Fibroblast of skin of abdomen (primary cell): ENCODE measurements at places on chromosomes 6 and 20.

DNA sequence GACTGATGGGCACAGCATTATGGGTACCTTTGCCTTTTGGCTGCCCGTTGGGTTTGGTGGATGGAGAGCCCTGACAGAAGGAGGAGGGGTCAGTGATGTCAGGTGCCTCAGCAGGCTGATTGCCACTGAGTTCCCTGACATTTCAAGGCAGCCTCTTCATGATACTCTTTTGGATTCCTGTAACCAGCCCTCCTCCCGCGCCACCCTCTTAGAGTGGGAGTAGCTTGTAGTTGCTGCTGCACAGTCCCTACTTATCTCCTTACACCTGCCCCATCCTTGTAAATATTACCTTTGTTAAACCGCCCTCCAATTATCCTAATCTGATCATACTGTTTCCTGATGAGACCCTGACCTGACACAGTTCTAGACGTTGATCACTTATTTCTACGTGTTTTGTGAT is 140.0 kb downstream of the CFAP61 start:
- no peak for DNase-seq

DNA sequence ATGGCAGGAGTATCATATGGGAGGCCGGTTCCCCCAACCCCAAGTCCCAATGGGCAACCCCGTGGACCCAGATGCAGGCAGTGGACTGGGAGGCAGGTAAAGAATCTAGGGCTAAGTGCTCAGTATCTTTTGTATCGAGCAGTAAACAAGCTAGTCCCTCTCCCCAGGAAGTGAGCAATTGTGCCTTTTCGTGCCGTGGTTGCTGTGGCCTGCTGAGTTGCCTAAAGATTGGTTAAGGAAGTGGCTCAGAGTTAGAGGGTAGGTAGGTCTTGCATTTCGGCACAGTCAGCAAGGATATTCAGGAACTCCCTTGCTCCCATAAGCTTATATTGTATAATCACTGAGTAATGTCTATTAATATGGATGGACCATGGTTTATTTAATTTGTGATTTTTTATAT is 1.3 kb upstream of the DNAH8 start:
- no peak for DNase-seq

GRCh38 chr6:142543606-142544005 is 241.8 kb downstream of the ADGRG6 start:
- no peak for DNase-seq

GRCh38 chr20:61092251-61092650 is 159.8 kb upstream of the CDH4 start:
- no peak for DNase-seq

- peak; percentile 54 for DNase-seq
Observed at GRCh38 chr6:133623065-133623464, 265.8 kb upstream of the TCF21 start.

DNA sequence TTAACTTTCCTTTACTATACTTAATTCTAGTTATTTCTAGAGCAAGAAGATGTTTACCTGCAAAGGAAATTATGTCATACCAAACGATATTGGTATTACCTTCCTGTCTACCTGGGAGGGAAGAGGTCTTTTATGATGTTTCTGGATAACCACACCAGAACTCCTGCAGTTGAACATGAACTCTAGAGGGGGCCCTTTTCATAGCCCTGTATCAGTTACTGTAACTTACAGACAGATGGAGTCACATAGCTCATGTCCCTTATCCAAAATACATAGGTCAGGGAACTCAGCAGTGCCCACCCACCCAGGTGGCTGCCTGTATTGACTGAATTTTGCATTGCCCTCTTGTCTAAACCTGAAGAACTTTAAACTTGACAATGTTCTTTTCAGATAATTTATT is 35.1 kb upstream of the MYL9 start:
- DNase-seq, result no peak

DNA sequence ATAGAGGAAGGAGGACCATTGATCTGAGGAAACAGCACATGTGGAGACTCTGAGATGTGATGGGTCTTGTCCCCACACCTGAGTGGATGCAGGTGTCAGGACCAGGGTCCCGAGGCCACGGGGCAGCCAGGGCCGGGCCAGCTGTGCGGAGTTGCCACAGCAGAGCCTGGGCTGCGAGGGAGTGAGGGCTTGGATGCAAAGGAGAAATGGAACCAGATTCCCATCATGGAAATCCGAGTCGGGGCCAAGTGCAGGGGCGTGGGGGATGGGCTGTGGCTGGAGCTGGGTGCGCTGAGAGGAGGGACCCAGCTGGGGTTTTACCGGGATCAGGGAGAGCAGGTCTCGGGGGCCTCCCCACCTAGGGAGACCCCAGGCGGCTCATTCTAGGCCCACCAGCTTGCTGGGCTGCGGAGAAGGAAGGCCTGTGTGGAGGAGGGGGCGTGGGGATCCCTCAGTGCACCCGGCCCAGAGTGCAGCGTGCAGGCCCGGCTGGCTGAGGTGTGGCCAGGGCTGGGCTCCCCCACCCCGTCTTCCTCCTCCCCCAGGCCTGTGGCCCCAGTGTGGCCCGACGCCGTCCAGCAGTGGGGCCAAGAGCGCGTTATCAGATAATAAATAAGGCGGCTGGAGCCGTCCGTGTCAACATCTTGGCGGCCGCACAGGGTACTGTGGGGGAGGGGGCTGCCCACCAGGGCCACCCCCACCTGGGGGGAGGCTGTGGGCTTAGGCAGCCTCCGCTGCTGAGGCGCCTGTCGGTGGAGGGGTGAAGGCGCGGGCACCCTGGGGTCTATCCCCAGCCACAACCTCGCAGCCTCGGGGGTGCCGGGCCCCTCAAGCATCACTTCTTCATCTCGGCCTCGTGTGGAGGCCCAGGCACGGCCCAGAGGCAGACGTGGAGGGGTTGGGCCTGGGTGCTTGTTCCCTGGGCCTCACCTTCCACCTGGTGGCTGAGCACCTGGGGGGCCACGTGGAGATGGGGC is 17.2 kb downstream of the GATA5 start:
- DNase-seq, result no peak

DNA sequence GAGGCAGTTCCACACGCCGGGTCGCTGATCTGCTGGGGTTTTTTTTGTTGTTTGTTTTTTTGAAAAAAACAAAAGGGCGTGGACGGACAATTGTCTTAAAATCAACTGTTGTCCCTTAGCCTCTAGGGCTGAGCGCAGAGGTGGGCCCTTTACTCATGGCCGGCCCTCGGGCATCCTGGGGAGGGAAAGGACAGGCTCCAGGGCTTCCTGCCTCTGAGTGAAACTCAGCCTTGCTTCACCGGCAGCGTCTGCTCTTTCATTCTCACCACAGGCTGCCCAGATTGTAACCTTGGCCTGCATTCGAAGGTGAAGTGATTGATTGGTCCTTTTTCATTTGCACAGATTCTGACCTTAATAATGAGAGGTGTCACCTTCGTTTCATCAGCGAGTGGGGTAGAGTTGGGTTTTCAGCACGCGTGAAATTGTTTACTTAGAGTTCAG is 797 bp downstream of the SMIM13 start:
- DNase-seq, result peak; percentile 41

- DNase-seq, result no peak
Observed at GRCh38 chr6:30557683-30557981, 537 bp downstream of the PRR3 start.

- DNase-seq, result no peak
Observed at GRCh38 chr20:37520419-37520955, 563 bp upstream of the NNAT start.

DNA sequence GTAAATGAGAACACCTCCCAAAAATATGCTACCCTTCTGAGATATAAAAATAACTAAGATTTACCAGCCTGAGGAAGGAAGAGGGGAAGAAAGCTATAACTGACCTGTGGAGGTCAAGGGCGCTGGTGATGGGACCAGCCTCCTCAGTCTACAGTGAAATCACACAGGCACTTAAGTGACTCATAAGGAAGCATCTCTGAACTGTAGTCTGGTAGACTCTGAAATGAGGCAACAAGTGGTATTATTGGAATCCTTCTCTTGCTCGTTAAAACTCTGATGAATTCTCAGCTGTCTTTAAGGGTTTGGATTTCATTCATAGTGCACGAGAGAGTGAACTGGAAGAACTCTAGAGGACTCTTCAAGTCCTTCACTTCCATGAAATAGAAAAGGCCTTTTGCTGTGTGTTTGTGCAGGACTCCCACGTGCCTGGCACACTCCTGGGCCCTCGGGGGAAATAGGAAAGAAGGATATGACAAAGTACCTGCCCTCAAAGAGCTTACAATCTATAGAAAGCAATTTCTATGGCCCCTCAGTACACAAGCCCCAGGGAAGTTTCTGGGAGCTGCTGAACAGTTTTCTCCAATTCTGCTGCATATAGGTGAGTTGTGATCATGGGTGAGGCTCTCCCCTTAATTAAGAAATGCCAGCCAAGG is 231.8 kb upstream of the RREB1 start:
- DNase-seq, result peak; percentile 84

DNA sequence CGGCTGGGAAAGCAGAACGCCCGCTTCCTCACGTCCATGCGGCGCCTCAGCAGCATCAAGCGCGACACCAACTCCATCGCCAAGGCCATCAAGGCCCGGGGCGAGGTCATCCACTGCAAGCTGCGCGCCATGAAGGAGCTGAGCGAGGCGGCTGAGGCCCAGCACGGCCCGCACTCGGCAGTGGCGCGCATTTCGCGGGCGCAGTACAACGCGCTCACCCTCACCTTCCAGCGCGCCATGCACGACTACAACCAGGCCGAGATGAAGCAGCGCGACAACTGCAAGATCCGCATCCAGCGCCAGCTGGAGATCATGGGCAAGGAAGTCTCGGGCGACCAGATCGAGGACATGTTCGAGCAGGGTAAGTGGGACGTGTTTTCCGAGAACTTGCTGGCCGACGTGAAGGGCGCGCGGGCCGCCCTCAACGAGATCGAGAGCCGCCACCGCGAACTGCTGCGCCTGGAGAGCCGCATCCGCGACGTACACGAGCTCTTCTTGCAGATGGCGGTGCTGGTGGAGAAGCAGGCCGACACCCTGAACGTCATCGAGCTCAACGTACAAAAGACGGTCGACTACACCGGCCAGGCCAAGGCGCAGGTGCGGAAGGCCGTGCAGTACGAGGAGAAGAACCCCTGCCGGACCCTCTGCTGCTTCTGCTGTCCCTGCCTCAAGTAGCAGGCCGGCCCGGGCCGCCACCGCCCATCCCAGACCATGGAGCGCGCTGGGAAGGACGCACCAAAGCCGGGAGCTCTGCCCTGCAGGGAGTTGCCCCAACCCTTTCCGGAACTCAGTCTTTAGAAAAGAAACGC is 36.7 kb downstream of the STX11 start:
- no peak for DNase-seq

DNA sequence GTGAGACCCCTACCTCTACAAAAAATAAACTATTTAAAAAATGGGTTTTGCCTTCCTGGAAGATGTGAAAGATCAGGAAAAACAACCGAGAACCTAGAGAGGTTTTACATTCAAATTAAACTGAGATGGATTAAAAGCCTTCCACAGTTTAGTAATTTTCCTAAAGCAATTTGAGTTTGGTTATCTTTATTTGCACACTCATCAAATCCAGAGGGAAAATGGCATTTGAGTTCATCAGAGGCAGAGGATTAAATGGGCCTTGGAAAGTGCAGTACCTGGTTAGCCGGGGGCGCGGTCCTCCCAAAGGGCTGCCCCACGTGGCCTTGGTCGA is 157.0 kb upstream of the INSM1 start:
- DNase-seq, result no peak

GRCh38 chr20:44642203-44643153 is 9.0 kb downstream of the ADA start:
- DNase-seq, result peak; percentile 90

- DNase-seq, result no peak
Observed at GRCh38 chr6:13427801-13428582, 59.4 kb downstream of the GFOD1 start.

DNA sequence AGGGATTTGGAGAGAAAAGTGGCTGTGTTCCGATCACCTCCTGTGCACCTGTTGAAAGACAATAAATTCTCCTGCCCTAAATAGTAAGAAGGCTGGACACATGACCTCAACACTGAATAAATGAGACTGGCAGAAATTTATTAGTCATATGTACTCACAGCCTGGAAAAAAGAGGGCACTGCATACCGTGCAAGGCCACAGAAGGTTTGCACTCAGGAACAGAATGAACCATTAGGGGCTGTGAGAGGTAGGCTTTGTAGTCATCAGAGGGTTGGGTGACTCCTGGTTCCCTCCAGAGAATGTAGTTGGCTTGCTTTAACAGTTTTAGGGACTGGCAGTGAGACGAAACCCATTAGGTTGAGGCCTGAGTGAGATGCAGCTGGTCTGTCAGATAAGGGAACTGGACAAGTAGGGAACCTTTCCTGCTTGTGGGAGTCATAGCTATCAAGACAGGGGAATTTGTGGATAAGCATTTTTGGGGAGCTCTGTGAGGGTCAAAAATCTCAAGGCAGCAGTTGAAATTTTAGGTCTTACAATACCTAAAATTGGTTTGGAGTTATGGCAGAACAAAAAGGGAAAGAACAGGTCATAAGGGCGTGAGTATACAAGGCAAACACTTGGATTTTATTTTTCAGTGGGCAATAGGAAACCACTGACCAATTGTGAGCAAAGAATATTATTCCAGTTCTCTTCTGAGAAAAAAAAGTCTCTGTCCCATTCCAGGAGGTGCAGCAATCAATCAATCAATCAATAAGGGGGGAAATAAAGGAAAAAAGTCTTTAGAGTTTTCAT is 67.9 kb upstream of the BTN3A2 start:
- DNase-seq, result no peak

- DNase-seq, result peak; percentile 86
Observed at GRCh38 chr6:7157752-7158616, 50.2 kb downstream of the RREB1 start.

- DNase-seq, result no peak
Observed at GRCh38 chr6:134282816-134283215, 35.1 kb downstream of the SGK1 start.

- DNase-seq, result no peak
Observed at GRCh38 chr20:4009309-4009708, 6.0 kb downstream of the RNF24 start.

DNA sequence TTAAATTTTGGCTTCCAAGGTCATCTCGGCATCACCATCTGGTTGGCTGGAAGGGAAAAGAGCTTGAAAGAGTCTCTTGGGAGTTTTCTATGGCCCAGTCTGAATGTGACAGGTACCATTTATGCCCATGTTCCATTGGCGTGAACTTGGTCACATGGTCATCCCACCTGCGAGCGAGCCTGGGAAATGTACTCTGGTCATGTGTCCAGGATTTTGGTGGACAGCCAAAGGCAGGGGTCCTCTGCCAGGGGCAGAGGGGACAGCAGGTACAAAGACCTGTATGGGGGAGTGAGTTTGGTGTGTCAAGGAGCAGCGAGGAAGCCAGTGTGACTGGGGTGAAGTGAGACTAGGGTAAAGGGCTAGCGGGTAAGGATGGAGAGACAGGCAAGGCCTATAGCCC is 112.6 kb downstream of the CDC5L start:
- no peak for DNase-seq

DNA sequence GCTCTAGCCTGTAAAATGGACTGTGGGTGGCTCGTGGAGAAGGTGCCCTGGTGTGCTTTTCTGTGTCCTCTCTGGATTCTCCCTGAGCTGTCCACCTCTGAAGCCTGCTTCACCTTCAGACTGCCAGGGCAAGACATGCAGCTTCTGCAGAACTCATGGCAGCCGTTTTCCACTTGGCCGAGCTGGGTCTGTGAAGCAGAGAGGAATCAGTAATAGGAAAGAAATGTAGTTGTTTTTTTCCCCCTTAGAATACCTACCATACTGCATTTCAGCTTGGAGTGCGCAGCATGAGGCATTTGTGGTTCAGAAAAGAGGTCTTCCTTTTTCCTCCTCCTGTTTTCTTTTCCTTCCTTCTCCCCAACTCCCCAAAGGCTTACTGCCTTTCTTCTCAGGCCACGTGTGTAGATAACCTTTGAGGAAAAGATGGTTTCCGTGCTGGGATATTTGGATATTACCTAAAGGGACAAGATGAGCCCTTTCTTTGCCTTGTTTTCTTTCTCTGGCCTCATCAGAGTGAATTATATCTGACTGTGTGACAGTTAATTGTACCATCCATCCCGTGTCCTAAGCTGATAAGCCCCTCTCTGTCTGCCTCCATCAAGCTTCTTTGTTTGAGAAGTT is 39.4 kb downstream of the RREB1 start:
- DNase-seq, result peak; percentile 54
